ENCODE measurements at places on chromosomes 12 and 14.

- no peak for DNase-seq
Measured at GRCh38 chr14:21258889-21259787, 10.1 kb downstream of the HNRNPC start.

GRCh38 chr12:68259318-68259940, 6.0 kb upstream of the IL22 start:
- peak; percentile 81 for DNase-seq

DNA sequence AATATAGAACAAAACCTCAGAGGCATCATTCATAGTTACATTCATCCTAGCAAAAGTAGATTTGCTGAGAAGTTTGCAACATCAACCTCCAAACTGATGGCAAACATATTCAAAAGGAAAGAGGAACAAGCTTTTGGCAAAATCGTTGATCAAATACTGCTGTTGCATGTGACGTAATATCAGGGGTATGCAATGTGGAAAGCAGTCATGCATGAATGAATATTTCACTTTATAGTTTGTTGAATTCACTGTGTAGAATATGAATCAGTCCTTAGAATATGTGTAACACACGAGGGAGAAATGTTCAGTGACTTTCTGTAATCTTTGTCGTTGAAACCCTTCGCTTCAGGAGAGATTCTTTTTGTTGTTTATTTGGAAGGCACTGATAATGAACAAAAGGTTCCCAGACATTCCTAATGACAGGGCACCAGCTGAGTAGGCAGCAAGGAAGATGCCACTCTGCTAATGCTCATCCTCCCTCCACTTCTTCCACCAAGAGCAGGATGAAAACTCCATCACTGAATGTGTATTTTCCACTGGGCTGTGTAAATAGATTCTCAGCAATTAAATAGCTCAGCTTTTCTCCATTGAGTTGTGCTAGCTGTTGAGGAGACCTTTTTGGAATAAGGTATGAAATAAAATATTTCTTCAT, 126.1 kb downstream of the PELI2 start:
- DNase-seq: peak; percentile 94

DNA sequence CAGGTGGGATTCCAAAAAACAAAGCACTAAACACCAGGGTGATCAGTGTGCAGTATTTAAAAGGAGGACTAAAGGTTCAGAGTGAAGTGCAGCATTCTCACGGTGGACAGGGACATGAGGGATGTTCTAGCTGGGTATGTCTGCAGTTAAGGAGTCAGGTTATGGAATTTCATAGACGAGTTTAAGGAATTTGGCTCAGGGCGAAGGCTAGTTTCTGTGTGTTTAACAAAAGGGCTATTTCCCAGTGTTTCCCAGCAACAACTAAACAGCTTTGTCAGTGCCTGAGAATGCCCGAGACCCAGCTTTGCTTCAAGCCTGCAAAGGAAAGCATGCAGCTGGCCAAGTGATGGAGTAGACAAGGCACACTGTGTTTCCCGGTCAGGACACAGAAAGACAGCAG, 7.0 kb downstream of the KRT1 start:
- no peak for DNase-seq

GRCh38 chr14:64708148-64709004, 4.2 kb downstream of the PLEKHG3 start:
- peak; percentile 37 for DNase-seq

DNA sequence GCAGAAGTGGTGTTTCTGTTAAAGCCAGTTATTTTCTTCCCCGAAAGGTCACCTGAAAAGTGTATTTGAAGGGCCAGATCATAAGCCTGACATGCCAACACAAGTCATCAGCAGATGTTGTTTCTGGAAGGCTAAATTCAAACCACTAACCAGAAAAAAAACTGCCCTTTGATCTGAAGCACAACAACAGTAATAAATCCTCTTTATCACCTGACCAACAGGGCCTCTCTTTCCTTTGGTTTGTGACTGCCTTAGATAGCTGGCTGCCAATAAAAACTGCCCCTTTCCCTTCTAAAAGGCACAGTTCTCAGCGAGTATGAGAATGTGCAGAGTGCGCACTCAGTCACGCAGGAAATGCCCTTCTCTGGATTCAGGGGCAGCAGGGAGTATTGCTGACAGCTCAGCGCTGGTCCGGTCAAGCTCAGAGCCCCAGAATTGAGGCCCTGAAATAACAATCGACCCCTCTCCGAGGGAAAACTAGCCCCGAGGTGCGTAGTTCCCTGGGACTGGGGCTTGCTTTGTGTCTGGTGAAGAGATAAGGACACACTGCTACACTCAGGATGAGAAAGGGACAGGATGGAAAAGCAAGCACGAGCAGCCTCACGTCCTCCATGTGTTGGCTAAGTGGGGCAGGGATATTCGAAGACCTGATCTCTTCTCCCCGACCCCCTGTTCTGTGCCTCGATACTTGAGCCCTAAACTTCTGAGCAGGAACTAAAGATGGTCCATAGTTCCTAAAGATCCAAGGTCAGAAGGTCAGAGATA, 184.2 kb upstream of the GZMB start:
- DNase-seq: no peak

DNA sequence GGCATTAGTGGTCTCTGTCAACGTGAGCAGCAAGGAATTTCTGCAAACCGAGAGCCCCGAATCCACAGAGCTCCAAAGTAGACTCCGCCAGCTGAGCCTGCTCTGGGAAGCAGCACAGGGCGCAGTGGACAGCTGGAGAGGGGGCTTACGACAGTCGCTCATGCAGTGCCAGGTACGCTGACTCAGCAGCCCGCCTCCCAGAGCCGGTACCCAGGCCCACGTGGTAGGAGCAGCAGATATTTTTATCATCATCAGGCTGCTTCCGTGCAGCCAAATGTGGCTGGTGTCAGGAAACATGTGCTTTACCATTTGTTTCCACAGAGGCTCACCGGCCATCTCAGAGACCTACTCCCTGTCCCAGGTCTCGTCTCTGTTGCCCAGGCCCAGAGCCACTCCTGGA, 73.7 kb downstream of the ESR2 start:
- peak; percentile 3 for DNase-seq

- no peak for DNase-seq
Measured at GRCh38 chr12:112887550-112887949, 19.2 kb upstream of the OAS1 start.

- DNase-seq: no peak
Measured at GRCh38 chr14:67232621-67233020, 8.6 kb upstream of the PALS1 start.

DNA sequence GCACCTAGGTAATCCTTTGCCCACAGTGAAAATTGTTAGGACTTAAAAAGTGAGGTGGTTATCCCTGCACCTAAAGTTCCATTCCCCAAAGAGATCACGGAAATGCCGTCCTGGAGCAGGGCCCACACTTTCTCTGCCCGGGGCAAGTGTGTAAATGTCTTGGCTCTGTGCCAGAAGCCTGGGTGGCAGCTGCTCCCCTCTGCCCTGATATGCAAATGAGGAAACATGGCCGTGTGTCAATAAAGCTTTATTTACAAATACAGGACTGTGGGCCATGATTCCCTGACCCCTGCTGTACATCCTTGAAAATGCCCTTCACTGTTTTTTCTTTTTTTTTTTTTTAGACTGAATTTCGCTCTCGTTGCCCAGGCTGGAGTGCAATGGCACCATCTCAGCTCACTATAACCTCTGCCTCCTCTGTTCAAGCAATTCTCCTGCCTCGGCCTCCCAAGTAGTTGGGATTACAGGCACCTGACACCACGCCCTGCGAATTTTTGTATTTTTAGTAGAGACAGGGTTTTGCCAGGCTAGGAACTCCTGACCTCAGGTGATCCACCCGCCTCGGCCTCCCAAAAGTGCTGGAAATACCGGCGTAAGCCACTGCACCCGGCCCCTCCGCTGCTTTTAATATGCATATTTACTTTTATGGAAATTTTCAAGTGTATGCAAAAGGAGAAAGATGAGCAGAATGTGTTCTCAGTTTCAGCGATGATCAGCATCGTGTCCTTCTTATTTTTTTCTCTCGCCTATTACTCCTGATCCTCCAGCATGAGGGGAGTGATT, 75.5 kb downstream of the GALNT9 start:
- no peak for DNase-seq

- DNase-seq: no peak
Measured at GRCh38 chr14:97976861-97977260, 1179.7 kb downstream of the VRK1 start.

DNA sequence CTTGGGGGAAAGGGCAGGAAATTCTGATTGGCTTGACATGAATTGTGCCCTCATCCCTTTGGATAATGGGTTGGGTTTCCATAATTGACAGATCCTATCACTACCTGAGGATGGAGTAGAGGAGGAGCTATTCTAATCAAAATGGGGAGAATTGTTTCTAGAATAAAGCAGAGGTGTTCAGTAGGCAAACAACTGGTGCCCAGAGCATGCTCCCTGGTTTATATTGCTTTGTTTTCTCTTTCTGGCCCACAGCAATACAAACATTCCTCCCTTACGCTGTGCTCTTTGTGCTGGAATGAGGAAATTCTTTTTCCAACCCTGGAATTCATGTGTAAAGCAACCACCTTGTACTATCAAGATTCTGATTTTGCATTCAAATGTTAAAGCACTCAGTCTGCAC, 147.4 kb downstream of the RASSF9 start:
- no peak for DNase-seq

- DNase-seq: no peak
Measured at GRCh38 chr12:73159954-73160353, 887.8 kb downstream of the TRHDE start.

DNA sequence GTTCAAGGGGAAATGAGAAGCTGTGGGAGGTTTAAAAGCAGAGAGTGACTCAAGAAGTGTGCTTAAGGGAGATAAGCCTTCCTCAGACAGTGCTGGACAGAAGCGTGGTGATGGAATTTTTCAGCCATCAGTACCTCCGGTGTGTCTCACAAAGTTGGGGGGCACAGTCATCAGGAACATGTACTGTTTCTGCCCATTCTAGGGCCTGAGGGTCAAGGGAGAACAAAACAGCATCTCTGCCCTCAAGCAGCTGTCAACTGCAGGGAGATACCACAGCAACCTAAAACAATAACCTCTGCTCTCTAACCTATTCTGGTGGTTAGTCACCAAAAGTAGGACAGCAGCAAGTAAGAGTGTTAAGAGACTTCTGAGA, 2.0 kb upstream of the STON2 start:
- peak; percentile 25 for DNase-seq

DNA sequence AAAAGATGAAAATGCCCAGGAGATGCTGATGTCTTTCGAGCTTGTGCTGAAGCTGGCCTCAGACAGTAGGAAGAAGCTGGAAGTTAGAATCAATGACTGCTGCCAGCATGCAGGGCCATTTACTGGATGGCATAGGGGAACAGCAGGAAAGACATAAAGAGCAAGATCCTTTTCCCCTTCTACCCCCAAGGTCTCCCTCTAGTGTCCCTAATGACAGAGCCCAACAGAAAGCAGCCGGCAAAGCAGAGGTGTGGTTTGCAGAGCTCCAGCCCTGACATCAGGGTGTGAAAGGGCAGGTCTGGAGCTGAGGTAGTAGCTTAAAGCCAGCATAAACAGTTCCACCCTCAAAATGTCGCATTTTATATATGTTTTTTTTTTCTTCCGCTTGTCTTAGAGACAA, 1560.7 kb upstream of the TMEM132C start:
- DNase-seq: no peak

GRCh38 chr14:73728717-73729330, 14.6 kb upstream of the PNMA1 start:
- DNase-seq: peak; percentile 50

DNA sequence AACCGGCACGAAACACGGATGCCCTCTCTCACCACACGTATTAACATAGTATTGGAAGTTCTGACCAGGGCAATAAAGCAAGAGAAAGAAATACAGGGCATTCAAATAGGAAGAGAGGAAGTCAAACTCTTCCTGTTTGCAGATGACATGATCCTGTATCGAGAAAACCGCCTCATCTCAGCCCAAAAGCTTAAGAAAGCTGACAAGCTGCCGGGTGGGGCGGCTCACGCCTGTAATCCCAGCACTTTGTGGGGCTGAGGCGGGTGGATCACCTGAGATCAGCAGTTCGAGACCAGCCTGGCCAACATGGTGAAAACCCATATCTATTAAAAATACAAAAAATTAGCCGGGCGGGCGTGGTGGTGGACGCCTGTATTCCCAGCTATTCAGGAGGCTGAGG, 17.7 kb downstream of the OR6S1 start:
- DNase-seq: no peak

GRCh38 chr12:89316705-89317139, 35.6 kb downstream of the DUSP6 start:
- no peak for DNase-seq

DNA sequence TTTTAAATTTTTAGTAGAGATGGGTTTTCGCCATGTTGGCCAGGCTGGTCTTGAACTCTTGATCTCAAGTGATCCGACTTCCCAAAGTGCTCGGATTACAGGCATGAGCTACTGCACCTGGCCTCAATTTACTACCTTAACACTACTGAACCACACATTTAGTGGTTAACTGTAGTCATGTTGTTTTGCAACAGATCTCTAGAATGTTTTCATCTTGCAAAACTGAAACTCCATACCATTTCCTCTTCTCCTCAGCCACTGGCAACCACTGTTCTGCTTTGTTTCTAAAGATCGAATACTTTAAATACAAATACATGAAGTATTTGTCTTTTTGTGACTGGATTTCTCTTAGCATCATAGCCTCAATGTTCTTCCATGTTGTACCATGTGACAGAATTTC, 15.4 kb upstream of the SMCO2 start:
- no peak for DNase-seq

- no peak for DNase-seq
Measured at GRCh38 chr14:34776611-34777010, 62.2 kb upstream of the CFL2 start.

GRCh38 chr12:4867384-4867783, 42.3 kb upstream of the KCNA1 start:
- no peak for DNase-seq

DNA sequence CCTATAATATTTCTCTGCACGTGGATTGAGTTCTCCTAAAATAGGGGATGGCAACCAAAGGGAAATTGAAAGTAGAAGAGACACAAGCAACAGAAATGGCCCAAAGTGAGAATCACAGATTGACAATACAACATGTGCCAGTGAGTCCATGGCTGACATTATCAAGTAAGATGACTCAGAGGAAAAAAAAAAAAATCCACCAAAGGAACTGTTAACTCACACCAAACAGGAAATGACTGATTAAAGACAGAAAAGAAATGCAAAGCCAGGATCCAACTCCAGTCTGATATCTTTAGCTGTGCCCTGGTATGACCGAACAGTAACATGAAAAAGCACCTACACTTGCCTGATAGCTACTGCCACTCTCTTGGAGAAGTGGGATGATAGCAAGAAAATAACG, 485.0 kb downstream of the PRKD1 start:
- peak; percentile 50 for DNase-seq

Data from fibroblast of skin of abdomen (primary cell).